Upper lobe of right lung (tissue), 1 donor: ENCODE measurements at places on chromosomes 16 and 17. TPM values are rescaled to one million over a fixed set of nuclear protein-coding genes. Genes with fewer than 3 reads are reported as not detected.

DNA sequence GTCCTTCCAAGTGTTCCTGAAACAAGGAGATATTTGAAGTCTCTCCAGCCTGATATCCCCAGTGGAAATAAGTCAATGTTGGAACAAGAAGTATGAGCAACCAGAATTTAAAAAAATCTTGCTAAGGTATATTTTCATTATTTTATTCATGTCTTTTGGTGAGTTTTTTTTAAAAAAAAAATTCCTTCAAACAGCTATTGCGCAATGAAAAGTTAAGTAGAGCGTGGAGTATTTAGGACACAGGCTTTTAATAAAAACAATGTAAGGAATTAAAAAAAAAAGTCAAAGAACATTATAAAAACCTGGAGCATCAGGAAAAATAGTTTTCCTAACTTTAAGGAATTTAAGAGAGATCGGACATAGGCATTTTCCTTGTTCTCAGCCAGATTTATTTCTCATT is 940.4 kb downstream of the KCNJ2 start:
- no peak for DNase-seq
- H3K27me3 ChIP-seq: no peaks in the 10 kb centered on the region
- no peaks in the 10 kb centered on the region for H3K4me1 ChIP-seq
- no peak overlapping the region for H3K4me3 ChIP-seq

DNA sequence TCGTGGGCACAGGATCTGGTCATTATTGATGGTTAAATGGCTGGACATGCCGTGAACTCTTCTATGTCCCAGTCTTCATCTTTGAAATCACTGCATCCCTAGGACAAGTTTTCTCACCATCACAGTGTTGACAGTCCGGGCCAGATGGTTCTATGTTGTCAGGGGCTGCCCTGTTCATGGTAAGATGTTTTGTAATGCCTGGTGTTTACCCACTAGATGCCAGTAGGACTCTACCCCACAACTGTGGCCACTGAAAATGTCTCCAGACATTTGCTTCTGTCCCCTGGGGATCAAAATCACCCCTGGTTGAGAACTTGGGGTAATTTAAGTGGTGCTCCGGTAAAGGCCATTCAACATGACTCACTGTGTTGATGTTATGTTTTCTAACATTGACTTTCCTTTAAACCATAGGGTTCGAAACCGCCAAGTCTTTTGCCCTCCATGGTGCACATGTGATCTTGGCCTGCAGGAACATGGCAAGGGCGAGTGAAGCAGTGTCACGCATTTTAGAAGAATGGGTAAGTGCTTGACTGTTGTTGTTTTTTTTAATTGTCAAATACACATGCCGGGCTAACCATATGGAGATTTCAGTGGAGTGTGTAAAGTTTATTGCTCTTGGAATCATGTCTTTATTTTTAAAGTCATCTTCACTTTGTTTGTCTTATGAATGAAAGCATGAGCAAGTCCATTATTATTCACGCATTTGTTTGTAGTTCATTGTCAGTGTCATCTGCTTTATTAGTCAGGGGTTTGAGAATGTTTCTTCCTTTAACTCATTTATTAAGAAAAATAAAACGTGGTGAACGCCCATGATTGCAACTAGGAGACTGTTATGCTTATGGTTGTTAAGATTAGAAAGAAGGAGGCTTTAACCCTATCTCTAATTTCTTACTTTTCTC is 64.6 kb downstream of the WWOX start:
- H3K4me1 ChIP-seq: no peaks in the 10 kb centered on the region
- no peaks in the 10 kb centered on the region for H3K36me3 ChIP-seq
- DNase-seq: no peak
- no peak overlapping the region for H3K27ac ChIP-seq
- H3K27me3 ChIP-seq: no peaks in the 10 kb centered on the region

SALL1 gene
- not detected for total RNA-seq

DNA sequence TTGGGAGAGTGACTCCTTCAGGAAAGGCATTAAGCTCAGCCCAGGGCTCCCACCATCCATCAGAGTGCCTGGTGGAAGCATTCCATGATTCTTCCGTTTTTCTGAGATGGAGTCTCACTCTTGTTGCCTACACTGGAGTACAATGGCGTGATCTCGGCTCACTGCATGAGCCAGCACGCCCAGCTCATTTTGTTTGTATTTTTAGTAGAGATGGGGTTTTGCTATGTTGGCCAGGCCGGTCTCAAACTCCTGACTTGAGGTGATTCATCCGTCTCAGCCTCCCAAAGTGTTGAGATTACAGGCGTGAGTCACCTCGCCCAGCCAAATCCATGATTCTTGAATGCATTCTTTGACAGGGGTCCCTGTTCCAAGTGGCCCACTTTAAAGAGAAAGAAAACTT is 23.1 kb downstream of the MIS12 start:
- no peak for DNase-seq
- no peak overlapping the region for H3K4me3 ChIP-seq
- no peak overlapping the region for H3K27ac ChIP-seq
- no peaks in the 10 kb centered on the region for H3K4me1 ChIP-seq
- no peaks in the 10 kb centered on the region for H3K27me3 ChIP-seq
- H3K36me3 ChIP-seq: peaks cover 3% of the 10 kb centered on the region

DNA sequence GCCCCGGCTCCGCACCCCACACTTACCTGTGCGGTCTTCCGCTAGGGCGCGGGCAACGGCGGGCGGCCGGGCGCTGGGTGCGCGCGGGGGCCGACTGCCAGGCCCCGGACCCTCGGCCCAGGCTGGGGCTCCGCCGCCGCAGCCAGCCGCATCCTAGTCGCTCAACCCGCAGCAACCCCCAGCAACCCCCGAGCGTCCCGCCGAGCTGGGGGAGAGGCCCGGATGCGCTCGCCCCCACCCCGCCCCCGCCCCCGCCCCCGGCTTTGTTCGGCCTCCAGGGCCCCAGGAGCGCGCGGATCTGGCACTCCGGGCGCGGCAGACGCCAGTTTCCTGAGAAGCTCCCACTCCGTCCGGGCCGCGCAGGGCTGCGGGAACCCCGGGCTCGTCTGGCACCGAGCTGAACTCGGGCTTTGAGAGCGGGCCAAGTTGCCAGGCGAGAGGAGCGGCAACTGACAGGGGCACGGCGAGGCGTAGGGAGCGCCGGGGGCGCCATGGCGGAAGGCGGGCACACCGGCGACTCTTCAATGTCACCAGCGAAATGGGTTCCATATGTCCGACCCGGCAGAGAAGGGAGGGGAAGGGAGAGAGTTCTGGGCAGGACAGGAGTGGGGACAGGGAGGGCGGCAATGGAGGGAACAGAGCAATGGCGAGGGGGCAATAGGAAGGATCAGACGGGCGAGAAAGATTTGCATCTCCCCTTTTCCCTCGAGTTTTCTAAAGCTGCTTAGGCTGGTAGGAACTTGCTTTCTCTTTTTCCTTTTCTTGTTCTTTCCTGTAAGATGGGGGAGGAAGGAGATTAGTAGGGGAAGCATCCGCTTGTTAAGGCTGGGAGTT is 13.7 kb downstream of the HOXB4 start:
- H3K27ac ChIP-seq: peak overlapping the region; percentile 59
- no peaks in the 10 kb centered on the region for H3K36me3 ChIP-seq
- H3K27me3 ChIP-seq: peaks cover 48% of the 10 kb centered on the region

PDE6G gene
- total RNA-seq: 1.0 TPM

- H3K4me3 ChIP-seq: peak overlapping the region; percentile 96
- H3K36me3 ChIP-seq: peaks cover 25% of the 10 kb centered on the region
- H3K4me1 ChIP-seq: peaks cover 40% of the 10 kb centered on the region
- H3K27me3 ChIP-seq: no peaks in the 10 kb centered on the region
- H3K27ac ChIP-seq: peak overlapping the region; percentile 98
Observed at GRCh38 chr17:8162997-8163977, 539 bp upstream of the VAMP2 start.

DNA sequence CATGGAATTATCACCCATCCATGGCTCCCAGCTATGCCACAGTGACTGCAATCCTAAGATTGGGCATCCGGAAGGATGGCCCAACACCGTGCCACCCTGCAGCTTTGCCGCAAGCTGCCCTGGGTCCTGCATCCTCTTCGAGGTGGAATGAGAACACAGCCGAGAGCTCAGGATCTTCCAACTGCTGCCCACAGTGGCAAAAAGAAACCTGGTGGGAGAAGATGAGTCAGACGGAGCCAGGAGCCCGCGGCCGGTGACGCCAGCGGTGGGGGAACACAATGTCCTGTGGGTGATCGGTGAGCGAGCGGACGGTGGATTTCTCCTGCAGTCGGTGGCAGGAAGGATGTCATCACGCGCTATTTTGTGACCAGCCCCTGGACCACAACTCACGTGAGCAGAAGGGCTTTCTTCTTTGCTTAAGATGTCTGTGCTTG is 20.1 kb downstream of the CD7 start:
- H3K27me3 ChIP-seq: no peaks in the 10 kb centered on the region
- peak overlapping the region; percentile 96 for H3K27ac ChIP-seq
- no peaks in the 10 kb centered on the region for H3K36me3 ChIP-seq
- peak overlapping the region; percentile 51 for H3K4me3 ChIP-seq
